ENCODE measurements at places on chromosomes 5 and 9.
A peak's percentile ranks its signal among the peaks of the same experiment; 100 is the strongest.

DNA sequence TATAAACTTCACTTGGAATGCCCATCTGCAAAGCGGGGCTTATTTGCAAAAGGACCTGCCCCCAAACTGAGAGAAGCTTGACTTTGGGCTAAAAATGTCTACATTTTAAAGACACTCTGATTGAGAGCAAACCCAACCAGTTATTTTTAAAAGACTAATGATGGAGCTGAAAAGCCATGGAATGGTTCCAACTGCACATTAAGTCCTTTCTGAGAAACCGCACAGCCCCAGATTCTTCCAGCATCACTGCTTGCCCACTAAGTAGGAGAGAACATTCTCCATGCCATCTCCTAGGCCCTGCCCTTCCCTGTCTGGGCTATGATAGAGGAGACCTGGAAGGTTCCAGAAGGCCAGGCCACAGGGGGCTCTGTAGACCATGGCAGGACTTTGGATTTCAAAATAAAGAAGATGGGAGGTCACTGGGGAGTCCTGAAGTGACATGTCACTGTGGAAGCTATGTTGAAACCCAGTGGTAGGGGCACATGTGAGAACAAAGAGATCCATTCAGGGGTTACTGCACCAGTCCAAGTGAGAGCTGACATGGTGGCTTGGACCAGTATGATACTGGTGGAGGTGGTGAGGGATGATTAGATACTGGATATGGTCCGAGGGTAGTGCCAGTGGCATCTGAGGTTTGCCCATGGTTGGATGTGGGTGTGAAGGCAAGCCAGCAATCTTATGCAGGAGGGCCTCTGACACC lies 179.2 kb downstream of the DAB2IP start:
- no peak for DNase-seq

GRCh38 chr5:80837679-80838078 lies 122.5 kb upstream of the RASGRF2 start:
- no peak for DNase-seq

DNA sequence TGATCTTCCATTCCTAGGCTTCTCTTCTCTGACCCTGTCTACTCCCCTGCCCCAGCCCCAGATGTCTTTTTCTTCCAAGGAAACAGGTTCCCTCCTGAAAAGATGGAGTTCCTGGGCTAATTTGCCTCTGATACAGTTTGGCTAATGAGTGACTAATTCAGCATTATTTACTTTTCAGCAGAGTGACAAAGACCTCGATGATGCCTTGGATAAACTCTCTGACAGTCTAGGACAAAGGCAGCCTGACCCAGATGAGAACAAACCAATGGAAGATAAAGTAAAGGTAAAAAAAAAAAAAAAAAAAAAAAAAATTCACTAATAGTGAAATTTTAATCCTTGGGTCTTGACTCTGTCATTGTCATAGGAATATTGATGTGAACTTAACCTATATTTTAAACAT lies 42.7 kb downstream of the ERAP1 start:
- no peak for DNase-seq

- DNase-seq = no peak
Measured at GRCh38 chr5:16944816-16945562, 8.9 kb upstream of the MYO10 start.

- no peak for DNase-seq
Measured at GRCh38 chr9:116162241-116162781, 8.7 kb downstream of the PAPPA start.

- DNase-seq = no peak
Measured at GRCh38 chr5:139414581-139415130, 10.8 kb upstream of the SPATA24 start.

DNA sequence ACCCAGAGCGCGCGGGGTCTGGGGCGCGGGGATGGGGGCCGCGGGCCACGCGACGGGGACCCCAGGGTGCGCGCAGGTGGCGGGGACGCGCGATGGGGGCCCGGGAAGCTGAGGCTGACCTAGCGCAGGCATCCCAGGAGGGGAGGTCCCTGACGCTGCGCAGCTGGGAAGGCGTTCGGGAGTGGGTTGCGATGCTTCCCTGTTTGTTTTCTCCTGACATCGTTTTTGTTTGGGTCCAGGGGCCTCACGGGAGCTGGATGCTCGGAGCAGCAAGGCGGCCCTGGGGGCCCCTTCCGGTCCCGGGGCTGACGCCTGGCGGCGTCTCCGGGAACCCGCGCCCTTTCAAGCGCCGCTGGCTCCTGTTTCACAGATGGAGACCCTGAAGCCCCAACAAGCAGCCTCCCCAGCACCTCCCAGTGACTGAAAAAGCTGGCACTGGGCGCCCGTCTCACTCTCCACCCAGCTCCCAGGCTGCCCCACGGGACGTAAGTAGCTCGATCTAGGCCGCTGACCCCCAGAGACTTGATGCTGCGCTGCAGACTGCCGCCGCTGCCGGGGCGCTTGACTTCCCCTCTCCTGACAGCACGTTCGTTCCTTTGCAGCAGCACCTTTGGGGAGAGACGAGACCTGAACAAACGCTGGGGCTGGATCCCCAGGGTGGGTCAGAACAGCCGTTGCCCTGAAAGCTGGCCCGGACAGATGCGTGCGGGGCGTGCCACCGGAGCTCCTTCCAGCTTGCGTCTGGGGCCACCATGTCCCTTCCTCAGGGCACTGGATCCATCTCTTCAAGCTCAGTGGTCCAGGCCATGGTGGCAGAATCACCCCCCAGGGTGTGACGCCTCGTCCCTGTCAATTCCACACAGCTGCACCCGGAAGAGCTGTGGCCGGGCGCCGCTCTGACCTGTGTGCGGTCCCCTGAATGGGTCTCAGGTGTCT lies 593 bp downstream of the BRD3OS start:
- DNase-seq = no peak

DNA sequence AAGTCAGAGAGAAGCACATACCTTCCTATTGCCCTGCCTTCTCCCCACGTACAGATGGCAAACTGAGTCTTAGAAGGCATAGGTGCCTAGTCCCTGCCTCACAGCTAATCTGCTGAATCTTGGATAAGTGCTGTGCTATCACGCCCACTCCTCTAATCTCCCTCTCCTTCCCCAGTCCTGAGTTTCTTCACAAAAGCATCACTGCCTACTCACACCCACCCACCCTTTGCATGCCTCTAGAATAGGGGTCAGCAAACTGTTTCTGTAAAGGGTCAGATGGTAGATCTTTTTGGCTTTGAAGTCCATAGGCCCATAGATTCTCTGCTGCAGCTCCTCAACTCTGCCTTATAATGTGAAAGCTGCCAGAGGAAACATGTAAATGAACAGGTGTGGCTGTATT lies 23.2 kb upstream of the JADE2 start:
- DNase-seq = no peak

GRCh38 chr5:150245111-150245789 lies 44.3 kb downstream of the CAMK2A start:
- no peak for DNase-seq

- no peak for DNase-seq
Measured at GRCh38 chr5:173670791-173671120, 54.3 kb upstream of the BOD1 start.

- DNase-seq = no peak
Measured at GRCh38 chr9:124264823-124265233, 7.1 kb downstream of the NEK6 start.

DNA sequence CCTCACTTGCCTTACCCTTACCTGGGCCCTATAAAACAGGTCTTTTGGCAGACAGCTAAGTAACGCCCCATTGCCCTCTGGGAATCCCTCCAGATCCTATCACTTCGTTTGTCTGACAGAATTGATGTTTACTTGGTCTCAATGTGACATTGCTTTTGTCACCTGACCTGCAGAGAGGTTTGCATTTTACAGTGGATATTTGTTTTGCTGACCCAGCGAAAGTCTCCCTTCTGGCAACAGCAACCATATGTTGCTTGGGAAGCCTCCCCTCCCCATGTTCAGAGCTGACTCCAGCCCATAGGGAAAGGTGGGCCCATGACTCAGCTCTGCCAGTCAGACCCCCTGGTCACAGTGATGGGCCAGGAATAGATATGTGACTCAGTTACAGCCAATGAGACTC lies 54.0 kb upstream of the LARP1 start:
- no peak for DNase-seq

GRCh38 chr5:103743421-103743820 lies 180.8 kb upstream of the NUDT12 start:
- no peak for DNase-seq

- no peak for DNase-seq
Measured at GRCh38 chr5:95872346-95873268, 50.1 kb upstream of the GLRX start.

DNA sequence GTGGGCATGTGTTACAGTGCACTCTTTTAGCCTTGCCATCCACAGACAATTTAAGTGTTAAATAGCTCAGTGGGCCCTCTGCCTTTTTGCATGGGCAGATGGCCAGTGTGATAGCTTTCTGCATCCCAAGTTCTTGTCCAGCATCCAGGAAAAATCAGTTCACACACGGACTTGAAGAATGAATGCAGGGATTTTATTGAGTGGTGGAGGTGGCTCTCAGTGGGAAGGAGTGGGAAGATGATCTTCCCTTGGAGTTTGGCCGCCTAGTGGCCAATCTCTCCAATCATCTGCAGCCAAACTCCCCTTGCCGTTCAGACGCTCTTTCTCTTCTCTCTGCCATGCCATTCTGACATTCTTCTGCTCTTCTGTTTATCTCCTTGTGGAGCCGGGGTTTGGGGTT lies 322.4 kb upstream of the GRAMD2B start:
- peak; percentile 19 for DNase-seq

GRCh38 chr9:125707472-125707804 lies 430 bp upstream of the MAPKAP1 start:
- DNase-seq = no peak

DNA sequence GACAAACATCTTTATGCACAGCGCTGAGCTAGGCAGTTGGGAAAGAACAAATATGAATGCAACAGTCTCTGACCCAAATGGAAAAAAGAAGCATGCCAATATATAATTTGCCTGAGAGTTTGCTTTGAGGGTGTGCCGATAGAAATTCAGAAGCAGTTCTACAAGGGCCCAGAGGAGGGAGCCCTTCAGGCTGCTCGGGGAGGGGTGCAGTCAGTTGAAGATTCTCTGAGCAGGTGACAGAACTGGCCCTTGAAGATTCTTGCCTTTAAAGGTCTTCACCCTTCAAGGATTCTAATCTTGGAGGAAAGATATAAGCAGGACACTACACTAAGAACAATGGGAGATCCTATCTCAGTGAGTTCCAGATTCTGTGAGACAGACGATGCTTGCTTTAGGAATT lies 3.7 kb upstream of the PAPPA start:
- no peak for DNase-seq

- no peak for DNase-seq
Measured at GRCh38 chr5:17267106-17267505, 49.7 kb downstream of the BASP1 start.

GRCh38 chr9:134626571-134627416 lies 14.8 kb upstream of the COL5A1 start:
- DNase-seq = peak; percentile 49

DNA sequence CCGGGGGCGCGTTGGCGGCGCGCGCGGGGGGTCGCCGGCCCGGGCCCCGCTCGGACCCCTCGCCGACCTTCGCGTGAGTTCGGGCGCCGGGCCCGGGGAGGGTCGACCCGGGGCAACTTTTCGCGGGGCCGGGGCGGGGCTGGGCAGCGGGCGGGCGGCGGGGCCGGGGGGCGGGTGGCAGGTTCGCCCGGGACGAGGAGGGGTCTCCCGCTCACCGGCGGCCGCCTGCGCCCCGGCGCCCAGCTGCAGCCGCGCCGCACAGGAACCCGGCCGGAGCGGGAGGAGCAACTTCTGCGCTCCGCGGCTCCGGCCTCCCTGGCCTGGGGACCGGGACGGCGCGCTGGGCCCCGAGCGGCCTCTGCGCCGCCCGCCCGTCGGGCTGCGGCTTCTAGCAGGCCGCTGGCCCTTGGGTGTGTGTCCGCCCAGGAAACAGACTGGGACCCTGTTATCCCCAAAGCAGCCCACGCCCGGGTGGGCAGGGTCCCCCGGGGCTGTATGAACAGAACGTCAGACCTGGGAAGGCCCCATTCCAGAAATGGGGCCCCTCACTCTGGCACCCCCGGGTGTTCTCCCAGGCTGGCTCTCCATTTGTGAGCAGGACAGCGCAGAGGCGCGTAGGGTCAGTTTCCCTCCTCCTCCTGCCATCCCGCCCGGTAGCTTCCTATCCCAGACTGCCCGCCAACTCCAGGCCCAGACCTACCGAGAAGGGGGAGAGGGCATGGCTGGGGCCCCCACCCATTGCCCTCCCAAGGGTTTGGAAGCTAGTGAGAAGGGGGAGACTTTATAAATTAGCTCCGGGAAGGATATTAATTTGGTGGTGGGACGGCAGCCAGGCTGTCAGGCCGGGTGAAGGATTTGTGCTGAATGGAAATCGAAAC lies 708 bp downstream of the RXRA start:
- no peak for DNase-seq

- DNase-seq = no peak
Measured at GRCh38 chr5:154837009-154837901, 13.1 kb downstream of the FAXDC2 start.

DNA sequence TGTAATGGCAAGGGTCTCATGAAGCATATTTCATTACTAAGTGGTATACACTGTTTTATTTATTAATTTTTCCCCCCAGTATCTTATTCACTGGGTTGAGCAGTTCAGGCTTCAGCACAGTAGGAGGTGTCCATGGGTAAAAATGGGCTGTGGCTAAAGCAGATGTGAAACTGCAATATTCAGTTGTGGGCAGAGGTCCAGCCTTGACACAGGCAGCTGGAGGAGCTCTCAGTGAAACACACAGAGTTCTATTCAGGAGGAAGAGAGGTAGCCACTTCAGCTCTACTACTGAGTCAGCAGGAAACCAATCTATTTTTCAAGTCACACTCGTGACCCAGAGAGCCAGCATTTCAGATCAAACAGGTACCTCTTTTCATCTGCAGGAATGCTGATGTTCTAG lies 418.3 kb downstream of the CDH10 start:
- DNase-seq = no peak

- no peak for DNase-seq
Measured at GRCh38 chr5:5285906-5286305, 136.6 kb upstream of the ICE1 start.

DNA sequence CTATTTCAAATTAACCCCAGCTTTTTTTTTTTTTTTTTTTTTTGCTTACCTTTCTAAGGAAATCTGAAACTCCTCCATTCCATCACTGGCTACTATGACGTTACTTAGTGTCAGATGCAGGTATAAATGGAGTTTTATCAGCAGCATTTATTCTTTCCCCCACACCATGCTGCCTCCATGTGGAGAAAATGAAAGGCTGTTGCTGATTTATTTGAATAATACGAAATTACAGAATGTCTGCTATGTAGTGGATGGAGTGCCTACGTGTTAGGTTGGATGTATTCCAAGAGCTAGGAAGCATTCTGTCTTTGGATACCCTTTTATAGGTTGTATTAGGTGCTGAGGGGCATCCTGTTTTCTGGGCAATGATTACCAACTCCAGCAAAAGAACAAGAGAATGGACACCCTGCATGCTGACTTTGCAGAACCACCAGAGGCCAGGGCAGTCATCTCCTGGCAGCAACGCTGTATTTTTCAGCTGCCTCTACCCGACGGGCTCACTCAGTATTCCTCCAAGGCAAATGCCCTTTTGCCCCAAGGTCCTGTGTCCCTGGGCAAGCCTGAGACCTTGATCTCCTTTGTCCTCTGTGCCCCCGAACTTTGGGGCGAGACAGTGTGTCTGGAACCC lies 199.5 kb downstream of the ALDH1A1 start:
- peak; percentile 25 for DNase-seq

DNA sequence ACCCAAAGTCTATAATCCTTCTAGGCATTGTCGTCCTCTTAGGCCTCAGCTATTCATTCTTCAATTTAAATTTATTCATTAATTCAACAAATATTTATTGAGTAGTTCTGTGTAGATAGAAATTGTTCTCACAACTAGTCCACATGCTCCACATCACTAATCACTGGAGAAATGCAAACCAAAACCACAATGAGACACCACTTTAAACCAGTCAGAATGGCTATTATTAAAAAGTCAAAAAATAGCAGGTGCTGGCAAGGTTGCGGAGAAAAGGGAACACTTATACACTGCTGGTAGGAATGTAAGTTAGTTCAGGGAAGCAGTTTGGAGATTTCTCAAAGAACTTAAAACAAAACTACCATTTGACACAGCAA lies 51.1 kb upstream of the TNFSF15 start:
- no peak for DNase-seq

Data from H4 (cell line).